ENCODE measurements at places on chromosomes 5 and 9.

GRCh38 chr5:144308174-144308573 is 137.5 kb downstream of the KCTD16 start:
- no peak for DNase-seq

GRCh38 chr5:2614571-2614970 is 136.9 kb downstream of the IRX2 start:
- DNase-seq: no peak

GRCh38 chr9:131178926-131179325 is 53.5 kb downstream of the NUP214 start:
- no peak for DNase-seq

DNA sequence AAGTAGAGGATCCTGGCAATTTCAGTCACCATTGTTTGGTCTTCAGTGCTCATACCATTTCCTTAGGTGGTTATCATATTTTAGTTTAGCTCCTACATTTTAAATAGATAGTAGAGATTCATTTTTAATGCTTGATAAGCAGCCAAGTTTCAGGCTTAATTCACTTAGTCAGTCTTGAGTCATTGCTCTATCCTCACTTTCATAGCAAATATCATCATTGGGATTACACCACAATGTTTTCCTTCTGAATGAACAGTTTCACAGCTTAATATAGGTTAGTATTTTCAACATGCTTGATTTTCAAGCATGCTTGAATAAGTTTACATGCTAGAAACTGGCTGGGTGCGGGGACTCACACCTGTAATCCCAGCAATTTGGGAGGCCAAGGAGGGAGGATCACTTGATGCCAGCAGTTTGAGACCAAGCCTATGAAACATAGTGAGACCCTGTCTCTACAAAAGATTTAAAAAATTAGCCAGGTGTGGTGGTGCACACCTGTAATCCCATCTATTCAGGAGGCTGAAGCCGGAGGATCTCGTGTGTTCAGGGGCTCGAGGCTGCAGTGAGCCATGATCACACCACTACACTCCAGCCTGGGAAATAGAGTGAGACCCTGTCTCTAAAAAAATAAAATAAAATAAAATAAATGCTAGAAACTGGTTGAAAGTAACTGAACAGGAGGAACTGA is 339.9 kb downstream of the ADGRV1 start:
- no peak for DNase-seq

DNA sequence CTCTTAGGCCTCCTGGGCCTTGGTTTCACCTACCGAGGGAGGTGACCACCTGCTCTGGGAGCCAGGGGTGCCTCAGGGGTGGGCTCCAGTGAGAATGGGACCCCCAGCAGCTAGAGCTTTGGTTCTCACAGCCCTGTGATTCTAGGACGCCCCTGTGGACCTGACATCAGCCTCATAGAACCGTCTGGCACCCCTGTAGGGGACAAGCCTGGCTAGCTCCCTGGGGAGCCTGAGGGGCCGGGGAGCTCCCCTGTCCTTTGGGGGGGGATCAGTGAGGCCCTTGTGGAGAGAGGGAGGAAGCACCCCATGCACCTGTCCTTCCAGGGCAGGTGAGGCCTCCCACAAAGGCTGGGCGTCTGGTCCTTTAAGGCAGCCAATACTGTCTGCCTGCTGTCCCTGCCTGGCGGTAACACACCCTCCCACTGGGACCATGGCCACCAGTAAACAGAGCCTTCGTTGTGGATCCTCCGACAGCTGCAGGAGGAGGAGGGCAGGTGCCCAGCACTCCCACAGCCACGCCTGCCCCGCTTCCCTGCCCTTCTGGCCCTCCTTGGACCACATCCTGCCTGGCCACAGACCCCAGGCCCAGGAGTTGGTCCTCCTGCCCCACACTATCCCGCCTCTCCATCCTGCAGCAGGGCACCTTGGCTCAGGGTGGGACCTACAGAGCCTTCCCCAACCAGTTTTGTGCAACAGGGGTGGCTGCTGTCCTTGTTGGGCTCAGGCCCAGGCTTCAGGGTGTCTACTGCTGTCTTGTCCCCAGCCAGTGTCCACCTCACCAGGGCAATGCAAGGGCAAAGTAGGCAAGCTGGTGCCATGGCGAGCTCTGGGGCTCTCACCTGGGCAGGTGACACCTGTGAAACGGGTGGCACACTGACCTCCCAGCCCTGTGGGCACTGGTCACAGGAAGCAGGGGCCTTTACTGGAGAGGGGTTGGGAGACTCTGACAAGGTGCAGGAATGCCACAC is 3.0 kb upstream of the TUBB4B start:
- no peak for DNase-seq

GRCh38 chr9:4713849-4714248 is 27.2 kb downstream of the AK3 start:
- no peak for DNase-seq

DNA sequence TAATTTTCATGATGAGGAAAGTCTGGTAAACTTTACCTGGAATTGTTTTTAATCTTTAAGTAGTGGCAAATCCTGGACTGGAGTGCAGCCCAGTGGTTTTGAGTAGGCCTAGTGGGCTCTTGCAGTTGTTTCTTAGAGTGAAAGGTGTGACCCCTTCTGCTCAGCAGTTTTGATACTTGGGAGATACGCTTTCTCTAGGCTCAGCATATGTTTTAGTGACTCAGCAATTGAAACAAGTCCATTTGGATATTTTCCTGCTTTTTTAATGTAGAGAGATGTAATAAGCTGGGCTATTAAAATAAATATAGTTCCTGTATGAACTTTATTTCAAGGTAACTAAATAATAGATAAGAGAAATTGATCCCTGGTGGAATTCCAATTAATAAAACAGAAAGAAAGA is 6.0 kb downstream of the POLR3G start:
- DNase-seq: no peak

- DNase-seq: no peak
These were observed 151.8 kb upstream of the COL5A1 start for GRCh38 chr9:134489621-134490408.

- DNase-seq: peak; percentile 94
These were observed 243.6 kb downstream of the AUH start for GRCh38 chr9:91117959-91118703.

- no peak for DNase-seq
These were observed 4.3 kb downstream of the ERAP2 start for GRCh38 chr5:96880444-96881164.

DNA sequence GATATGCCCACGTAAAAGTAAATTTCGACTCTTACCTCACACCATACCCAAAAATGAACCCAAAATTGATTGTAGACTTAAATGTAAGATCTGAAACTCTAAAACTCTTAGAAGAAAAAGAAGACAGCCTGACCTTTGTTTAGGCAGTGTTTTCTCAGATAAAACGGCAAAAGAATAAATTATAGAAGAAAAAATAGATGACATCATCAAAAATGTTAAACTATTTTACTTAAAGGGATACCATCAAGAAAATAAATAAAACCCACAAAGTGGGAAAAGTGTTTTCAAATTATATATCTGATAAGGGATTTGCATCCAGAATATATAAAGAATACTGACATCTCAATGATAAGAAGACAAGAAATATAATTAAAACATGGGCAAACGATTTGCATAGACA is 862.7 kb downstream of the DTWD2 start:
- DNase-seq: no peak

DNA sequence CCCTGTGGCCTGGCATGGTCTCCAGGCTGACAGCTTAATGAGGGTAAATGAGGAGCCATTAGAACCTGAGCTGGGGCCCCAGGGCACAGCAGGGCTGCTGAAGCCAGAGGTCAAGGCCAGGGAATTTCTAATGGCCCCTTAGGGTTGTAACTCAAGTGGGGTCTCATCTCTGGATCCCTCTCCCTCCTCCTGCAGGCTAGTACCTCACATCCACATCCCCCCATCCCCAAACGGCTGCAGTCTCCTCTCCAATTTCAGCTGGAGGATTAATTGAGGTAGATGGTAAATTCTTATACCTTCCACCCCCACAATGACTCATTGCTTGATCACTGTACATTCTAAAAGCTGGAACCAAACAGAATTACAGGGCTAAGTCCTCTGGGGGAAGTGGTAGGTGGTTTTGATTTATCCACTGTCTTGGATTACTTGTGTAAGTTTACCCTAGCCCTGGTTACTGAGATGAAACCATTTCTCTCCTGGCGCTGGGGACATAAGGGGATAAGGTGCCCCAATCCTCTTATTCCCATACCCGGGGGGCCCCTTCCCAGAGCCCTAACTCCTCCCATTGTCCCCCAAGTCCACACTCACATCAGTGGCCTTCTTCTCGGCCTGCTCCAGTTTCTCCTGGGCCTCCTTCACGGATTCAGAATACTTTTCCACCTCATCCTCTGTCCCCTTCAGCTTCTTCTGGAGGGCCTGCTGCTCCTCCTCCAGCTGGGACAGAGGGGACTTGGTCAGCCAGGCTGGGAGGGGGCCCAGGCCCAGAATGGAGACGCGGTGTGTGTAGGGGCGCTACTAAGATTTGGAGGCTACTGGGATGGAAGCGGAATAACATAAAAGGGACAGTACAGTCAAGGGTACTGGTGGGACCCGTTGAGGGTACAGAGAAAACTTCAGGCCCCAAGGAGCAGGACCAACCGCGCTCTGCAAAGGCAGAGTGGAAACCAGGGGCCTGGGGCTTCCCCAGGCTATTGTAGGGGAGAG is 875 bp downstream of the TPM2 start:
- DNase-seq: no peak

- DNase-seq: no peak
These were observed 56.9 kb downstream of the SYK start for GRCh38 chr9:90858457-90858901.

GRCh38 chr9:131214286-131214856 is 61.9 kb downstream of the FAM78A start:
- no peak for DNase-seq

- no peak for DNase-seq
These were observed 20.0 kb downstream of the PTPN3 start for GRCh38 chr9:109478051-109478563.

DNA sequence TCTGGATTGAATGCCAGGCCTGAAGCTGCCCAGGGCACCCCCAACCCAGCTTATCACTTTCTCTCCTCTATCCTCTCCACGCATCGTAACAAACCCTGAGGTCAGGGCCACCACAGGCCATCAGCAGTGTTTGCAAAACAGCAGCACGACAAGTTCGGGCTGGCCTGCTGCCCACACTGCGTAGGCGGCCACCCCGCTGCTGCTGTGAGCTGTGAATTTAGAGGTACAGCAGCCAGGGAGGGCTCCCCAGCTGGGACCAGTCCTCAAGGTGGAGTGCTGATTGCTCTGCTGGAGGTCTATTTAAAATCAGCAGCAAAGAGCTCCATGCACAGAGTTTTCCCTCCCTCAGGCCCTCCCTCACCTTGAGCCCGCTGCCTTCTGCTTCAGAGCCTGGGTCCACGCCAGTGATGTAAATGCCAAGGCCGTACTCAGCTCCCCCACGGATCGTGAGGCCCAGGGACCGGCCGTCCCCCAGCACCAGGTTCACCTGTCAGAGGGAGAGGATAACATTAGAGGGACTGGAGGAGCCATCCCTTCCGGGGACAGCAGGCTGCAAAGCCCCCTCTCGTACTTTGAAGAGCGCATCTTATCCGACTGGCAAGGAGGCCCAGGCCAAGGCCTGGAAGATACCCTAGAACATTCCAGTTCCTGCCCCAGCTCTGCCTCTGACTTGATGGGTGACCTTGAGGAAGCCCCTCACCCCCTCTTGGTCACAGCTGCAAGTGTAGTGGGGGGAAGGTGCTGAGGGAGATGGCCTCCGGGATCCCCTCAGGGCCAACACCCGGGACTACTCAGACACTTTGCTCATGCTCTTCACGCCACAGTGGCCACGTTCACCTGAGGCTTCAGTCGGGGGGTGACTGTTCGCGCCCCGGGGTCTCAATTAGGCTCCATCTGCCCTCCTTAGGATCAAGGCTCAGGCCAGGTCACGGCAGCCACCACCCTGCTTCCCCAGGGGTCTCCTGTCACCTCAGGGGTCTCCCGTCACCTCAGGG is 39.1 kb downstream of the WHRN start:
- no peak for DNase-seq

GRCh38 chr5:40680741-40681362 is 1.1 kb downstream of the PTGER4 start:
- DNase-seq: peak; percentile 69

GRCh38 chr5:130164966-130165365 is 260.7 kb downstream of the CHSY3 start:
- DNase-seq: no peak

GRCh38 chr5:5585751-5586341 is 163.4 kb downstream of the ICE1 start:
- no peak for DNase-seq

DNA sequence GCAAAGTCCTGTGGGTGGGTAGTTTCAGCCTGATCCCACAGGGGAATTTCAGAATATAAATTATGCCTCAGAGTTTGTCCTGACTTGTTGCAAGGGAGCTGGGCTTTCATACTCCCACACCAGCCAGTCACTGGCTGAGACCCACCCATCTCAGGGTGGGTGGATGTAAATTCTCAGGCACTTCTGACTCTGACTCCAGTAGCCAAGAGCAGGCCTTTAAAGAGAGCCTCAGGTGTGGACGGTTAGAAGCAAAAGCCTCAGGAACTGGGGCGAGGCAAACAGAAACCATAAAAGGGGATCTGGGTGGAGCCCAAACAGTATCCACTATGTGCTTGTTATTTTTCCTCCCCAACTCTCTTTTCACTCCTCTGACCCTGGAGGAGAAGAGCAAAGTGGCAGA is 28.6 kb upstream of the FBXW11 start:
- no peak for DNase-seq

DNA sequence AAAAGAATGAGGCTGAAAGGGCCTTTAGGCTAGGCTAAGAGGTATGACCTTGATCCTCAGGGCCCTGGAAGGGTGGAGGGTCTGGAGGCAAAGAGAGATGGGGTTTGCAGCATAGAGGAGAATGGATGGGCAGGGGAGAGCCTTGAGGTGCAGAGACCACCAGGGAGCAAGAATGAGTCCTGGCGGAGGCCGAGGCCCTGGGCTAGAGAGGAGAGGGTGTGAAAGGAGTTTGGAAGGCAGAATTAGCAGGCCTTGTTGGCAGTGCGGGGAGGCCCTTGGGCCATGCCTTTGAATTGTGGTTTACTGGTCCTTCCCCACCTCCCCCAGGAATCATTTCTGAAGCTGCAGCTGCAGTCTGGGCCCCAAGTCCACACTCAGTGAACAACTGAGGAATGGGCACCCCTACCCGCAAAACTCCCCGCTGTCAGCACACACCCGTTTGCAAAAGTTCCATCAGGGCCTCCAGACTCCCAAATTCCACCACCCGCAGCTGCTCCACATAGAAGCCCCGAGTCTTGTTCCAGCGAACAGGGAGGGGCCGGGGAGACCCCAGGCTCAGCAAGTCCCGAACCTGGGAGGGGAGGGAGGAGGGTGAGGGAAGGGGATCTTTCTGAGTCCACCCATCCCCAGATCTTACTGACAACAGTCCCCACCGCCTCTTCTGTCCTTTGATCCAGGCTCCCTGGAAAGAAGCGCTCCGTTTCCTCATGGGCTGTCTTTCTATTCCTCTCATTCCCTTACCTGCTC is 2.1 kb downstream of the KIF12 start:
- no peak for DNase-seq

- no peak for DNase-seq
These were observed 78.1 kb downstream of the HSPA4 start for GRCh38 chr5:133129950-133130349.

GRCh38 chr5:173618927-173619519 is 2.6 kb upstream of the BOD1 start:
- DNase-seq: no peak

- DNase-seq: peak; percentile 77
These were observed 46.2 kb upstream of the DENND4C start for GRCh38 chr9:19184144-19184917.

All from Right ventricle myocardium inferior (tissue), 1 donor.